ENCODE measurements at places on chromosomes 2 and 18.

DNA sequence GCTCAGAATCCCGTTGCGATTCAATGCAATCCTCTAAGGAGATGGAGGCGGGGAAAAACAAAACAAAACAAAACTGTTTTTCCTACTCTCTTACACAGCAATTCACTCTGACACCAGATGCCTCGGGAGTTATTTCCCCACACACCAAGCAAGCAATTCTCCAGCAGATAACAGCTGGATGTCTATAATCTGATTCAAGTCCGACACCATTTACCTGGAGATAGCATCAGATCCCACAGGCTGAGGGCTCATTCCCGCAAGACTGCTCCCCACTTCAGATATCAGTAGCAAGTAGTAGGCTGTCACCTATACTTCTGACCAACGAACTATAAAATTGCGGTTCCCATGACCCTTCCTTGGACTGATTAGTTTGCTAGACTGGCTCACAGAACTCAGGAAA lies 58.7 kb downstream of the DTNB start:
- DNase-seq, result no peak

DNA sequence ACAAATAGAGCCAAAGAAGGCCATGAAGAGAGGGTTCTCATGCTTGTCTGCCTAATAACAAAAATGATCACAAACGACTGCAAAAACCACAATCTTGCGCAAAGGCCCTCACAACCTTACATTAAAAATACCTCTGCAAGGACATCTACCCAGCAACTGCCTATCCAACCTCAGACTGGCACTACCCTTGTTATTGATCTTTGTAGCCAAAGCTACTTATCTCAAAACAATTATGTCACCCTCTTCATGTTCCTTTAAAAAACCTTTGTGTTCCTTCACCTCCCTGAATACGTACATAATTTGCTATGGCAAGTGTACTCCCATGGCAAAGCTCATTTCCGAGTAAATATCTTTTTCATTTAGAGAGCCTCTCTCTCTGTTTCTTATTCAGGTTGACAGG lies 44.1 kb downstream of the TMEM163 start:
- no peak for DNase-seq

- DNase-seq, result no peak
Observed at GRCh38 chr18:75344615-75345014, 82.9 kb downstream of the SMIM21 start.

GRCh38 chr2:230007931-230008707 lies 60.6 kb downstream of the SLC16A14 start:
- DNase-seq, result peak; percentile 38

- DNase-seq, result peak; percentile 51
Observed at GRCh38 chr2:187438455-187438854, 9.6 kb downstream of the CALCRL start.

DNA sequence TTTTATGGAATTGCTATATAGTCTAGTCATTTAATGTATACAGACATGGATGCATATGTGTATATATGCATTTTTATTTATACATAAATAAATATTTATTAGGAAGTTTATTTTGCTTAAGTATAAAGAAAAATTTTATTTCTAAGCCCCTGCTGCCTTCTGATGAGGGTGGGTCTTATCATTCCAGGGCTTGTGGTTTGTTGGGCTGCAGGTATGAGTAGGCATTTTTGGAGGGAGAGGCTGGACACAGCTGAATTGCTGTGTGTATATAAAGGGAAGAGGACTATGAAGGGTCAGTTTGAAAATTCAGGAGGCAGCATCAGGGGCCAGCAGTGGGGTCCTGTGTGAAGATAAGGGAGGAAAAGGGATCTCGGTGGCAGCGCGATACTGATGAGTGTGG lies 189.4 kb downstream of the TMEM182 start:
- DNase-seq, result no peak

GRCh38 chr2:10922307-10923007 lies 10.7 kb downstream of the KCNF1 start:
- no peak for DNase-seq

DNA sequence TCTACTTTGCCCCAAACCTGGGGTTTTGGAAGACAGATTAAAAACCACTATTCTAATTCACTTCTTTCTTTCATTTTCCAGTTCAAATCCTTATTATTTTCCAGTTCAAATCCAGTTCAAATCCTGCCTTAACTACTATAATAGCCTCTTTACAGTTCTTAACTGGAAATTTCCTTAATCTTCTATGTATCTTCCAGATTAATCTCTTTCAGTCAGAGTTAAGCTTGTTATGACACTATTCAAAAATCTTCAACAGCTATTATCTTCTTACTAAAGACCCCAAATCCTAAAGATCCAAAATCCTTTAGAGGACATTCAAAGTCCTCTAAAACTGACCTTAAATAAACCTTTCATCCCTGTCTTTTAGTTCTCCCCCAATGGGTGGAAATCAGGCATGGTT lies 30.1 kb downstream of the EIF2AK3 start:
- DNase-seq, result no peak

DNA sequence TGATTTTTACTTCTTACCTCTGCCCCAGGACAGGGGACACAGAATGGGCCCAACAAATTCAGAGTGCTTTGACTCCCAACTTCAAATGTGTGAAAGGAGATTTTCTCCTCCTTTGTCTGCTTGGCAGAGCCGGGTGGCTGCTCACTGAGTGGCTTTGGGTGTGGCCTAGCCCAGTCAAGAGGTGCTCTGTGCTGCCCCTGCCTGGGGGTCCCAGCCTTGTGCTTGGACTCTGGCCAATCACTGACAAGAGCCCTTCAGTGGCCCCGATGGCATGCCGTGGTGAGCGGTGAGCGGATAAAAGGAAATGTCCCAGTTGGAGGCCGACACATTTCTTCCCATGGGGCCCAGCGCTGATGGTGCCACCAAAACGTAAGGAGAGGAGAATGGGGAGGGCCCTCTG lies 259.2 kb downstream of the CELF4 start:
- DNase-seq, result no peak

DNA sequence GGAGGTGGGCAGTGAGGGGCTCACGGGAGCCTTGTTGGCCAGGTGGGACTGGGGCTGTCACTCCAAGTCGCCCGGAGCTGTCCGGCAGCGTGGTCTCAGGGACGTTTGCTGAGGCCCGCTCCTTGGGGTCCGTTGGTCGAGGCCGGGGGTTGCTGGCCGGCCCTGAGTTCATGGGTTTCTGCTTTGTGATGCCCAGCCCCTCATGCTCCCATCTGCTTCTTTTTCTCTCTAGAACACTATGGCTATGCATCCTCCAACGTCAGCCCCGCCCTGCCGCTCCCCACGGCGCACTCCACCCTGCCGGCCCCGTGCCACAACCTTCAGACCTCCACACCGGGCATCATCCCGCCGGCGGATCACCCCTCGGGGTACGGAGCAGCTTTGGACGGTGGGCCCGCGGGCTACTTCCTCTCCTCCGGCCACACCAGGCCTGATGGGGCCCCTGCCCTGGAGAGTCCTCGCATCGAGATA lies 14.5 kb downstream of the NFATC1 start:
- DNase-seq, result no peak

- DNase-seq, result peak; percentile 54
Observed at GRCh38 chr2:109529532-109530449, 84.0 kb downstream of the SEPTIN10 start.

- DNase-seq, result no peak
Observed at GRCh38 chr18:62809900-62810299, 94.6 kb downstream of the PHLPP1 start.

DNA sequence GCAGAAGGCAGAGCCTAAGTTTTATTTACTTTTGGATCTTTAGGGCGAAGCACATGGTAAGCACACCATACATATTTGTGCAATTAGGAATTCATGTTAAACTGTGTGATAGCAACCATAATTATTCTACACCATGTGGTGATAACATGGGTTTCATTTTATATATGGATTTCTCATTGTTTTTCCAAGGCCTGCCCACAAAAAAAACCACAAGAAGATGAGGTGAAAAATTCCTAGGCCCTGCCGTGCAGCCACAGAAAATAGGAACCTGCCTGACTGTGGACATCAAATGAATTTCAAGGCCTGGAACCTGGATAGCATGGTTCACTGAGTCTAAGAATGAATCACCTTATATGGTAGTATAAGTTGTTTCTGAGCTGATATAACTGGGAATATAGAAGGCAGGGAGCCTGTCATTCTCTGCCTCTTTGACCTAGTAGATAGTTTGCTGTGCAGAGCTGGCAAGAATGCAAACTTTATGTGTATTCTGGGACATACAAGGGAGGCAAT lies 22.4 kb upstream of the SSB start:
- DNase-seq, result no peak

DNA sequence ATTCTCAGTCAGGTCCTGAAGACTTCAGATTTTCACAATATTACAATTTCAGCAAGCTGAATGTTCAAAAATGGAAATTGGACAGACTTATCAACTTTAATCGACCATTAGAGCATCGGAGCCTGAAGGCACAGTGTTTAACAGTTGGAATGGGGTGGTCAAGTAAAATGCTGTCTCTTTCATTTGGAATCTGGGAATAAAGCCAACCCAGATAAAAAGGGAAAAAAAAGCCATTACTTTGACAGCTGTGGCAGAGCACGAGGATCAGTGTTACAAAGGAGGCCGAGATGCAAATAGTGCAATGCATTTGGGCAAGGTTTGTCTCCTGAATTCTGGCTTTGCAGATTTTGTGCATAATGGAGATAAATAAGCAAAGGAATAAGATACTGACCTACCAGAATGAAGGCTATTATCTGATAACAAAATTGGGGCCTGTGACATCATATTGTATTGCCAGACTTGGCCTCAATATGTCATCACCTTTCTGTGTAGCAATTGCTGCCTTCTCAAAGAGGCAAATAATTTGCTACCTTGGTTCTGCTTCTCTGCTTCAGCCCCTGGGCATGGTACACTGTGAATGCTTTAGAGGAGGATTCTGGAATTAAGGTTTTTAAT lies 277.5 kb upstream of the KLHL29 start:
- DNase-seq, result no peak

DNA sequence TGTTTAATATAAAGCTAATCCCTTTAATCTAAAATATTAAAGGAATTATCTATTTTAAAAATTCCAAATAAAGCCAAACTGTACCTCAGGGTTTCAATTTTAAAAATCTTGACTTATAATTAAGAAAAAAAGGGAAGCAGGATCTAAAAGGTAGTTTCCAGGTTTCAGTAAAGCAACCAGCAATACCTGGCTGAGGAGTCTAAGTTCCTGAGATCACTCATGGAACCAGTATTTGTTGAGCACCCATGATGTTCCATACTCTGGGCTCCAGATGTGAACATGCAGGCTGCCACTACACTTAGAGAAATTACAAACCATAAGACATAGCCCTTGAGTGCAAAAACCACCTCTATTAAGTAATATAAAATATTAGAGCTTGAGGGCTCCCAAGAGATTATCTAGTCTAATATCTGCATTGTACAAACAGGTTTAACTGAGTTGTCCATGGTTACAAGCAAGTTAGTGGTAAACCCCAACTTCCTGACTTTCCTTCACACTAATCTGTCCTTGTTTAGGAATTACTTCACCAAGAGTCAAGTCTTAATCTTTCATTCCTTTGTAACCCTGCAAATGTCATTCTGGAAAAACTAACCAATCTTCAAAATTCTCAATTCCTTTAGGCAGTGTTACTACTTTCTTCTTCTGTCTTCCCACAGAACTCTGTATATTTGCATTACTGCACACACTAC lies 49.2 kb downstream of the CLASP1 start:
- no peak for DNase-seq

- DNase-seq, result no peak
Observed at GRCh38 chr2:65413610-65414009, 18.8 kb downstream of the SPRED2 start.

GRCh38 chr2:13034861-13035260 lies 318.1 kb downstream of the TRIB2 start:
- DNase-seq, result no peak
